ENCODE measurements at places on chromosomes 3 and 15.

DNA sequence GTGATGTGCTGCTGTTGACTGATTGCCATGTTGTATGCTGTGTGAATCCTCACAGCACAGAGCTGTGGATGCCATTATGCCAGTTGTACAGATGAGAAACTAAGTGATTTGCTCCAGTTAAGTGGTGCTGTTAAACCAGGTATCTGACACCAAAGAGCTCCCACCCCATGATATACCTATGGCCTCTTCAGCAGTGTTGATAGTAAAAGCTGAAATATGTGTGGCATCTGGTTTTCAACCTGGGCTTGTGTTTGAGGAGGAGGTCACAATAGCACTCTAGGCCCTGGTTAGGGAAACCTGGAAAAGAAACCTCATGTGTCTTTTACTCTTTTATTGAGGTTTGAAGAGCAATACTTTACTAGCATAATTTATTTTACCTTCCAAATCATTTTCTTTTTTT is 21.4 kb downstream of the RAD54L2 start:
- DNase-seq: no peak

GRCh38 chr15:94258246-94258645 is 26.9 kb downstream of the MCTP2 start:
- DNase-seq: no peak

GRCh38 chr3:66242788-66243464 is 22.1 kb downstream of the SLC25A26 start:
- no peak for DNase-seq

GRCh38 chr15:40637221-40637745 is 43.2 kb downstream of the KNL1 start:
- no peak for DNase-seq

DNA sequence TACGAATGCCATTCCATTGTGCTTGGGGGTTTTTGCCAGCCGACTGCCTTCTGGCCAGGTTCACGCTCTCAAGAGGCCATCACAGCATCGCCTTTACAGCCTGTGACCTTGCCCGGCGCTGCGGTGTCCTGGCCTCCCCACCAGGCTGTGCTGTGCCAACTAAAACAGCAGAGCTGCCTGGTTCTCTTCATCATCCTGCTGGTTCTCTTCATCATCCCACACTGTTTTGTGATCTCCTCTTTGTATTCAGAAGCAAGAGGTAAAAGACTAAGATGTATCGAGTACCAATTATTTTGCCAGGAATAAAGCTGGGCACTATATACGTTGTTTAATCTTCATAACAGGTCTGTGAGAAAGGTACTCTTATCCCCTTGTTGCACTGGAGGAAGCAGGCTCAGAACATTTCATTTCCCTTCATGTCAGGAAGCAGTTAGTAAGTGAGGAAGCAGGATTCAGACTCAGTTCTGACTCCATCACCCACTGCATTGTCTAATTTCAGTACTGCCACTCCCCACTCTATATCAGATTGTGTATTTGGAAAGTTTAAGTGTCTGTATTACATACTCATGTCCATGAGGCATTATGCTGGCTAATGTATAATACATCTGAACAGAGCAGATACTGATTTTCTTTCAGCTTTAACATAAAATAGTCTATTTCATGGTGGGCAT is 92.7 kb downstream of the LRRC28 start:
- DNase-seq: peak; percentile 57

DNA sequence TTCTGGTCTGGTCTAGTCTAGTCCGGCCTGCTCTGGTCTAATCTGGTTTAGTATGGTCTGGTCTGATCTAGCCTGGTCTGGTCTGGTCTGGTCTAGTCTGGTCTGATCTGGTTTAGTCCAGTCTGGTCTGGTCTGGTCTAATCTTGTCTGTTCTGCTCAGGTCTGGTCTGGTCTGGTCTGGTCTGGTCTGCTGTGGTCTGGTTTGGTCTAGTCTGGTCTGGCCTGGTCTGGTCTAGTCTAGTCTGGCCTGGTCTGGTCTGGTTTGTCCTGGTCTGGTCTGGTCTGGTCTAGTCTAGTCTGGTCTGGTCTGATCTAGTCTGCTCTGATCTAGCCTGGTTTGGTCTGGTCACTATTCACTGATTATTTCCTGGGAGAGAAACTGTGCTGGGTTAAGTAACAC is 84.1 kb upstream of the PRR23E start:
- DNase-seq: no peak

DNA sequence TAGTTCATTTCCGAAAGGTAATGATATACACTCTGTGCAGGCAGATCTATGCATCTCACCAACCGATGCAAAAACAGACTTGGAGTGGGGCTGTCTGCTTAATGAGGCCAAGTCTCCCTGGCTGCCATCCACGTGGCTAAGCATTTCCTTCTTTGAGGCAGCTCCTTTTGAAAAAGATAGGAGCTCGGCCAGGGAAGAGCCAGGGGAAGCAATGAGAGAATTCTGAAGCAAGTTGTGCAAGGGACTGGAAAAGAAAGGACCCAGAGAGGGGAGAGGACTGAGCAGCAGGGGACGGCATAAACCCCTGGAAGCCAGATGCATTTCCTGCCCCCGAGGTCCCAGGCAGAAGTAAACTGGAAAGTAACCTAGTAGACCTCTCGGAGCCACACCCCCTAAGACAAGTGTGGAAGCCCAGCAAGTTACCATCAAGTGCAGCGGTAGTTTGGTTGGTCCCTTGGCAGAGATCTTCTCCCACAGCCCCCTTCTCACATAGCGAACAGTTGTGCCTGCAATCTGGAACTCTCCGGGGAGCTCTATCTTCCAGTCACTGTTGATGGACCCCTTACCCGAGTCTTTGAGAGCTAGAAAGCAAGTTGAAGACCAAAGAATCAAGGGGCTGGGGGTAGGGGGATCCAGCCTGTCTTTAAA is 288.2 kb downstream of the ADAMTS17 start:
- no peak for DNase-seq

DNA sequence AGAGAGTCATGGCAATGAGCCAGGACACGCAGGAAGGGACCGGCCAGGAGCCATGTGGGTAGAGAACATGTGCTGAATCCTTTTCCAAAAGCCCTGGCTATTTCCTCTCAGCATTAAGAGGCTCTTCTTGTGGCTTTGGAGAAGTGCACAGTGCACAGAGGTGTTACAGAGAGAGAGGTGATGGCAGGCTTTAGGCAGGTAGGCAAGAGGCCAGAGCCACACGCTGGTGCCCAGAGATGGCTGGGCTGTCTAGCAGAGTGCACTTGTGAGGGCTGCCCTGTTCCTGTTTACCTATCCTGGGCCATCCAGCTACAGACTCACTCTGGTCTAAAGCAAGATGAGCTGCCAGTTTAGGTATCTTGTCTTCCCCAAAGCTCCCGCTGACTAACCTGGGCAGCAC is 402.6 kb downstream of the OCA2 start:
- DNase-seq: no peak

- no peak for DNase-seq
Measured at GRCh38 chr15:74396146-74396438, 28.6 kb upstream of the CYP11A1 start.

GRCh38 chr15:40067921-40068624 is 29.1 kb upstream of the SRP14 start:
- DNase-seq: no peak

- no peak for DNase-seq
Measured at GRCh38 chr15:89448825-89449224, 47.6 kb downstream of the RHCG start.

- DNase-seq: no peak
Measured at GRCh38 chr3:49019941-49020329, 1.6 kb upstream of the DALRD3 start.

DNA sequence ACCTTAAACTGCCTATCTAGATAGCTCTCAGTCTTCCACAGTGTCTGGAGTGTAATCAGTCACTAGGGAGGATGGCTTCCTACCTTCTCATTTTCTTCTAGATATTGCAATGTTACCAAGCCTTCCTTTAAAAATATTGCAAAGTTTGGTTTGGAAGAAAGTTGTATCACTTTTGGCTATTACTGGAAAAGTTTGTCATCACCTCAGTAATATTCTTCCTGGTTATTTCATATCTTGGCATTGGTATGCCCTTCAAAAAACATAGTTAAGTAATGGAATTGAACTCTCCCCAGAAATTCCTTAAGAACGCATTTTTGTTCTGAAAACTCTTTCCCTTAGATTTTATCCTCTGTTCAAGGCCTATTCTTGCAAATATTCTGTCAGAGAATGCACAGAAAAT is 179.3 kb upstream of the MME start:
- DNase-seq: no peak

- DNase-seq: peak; percentile 60
Measured at GRCh38 chr3:113533534-113533892, 1.2 kb downstream of the SIDT1 start.

- no peak for DNase-seq
Measured at GRCh38 chr15:40543631-40544294, 21.1 kb downstream of the CCDC32 start.

DNA sequence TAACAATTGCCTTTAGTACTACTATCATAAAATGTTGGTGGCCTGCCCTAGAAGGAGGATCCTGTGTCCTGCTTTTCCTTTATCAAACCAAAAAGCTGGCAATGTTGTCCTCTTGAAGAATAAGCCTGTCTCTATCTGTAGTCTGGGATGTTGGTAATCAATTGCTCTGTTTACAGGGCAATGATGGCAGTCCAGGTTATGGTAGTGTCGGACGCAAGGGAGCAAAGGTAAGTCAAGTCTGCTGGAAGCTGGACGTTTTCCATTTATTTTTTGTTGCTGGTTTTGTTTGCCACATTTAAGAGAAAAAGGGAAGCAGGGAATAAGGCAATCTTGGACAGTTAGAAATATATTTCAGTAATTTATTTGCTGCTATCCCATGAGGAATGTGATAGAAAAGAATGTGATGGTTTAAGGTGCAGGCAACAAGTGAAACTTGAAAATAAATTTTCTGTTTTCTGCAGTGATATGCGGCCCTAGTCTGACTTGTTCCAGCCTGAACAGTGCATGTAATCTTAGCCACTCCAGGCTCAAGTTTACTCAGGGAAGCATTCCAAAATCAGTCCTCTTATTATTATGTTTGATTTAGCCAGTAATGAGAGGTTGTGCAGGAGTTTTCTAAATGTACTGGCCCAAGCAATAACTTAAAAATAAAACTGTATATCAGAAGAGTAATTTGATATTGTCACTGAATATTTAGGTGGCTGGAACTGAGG is 110.3 kb downstream of the COL6A6 start:
- DNase-seq: no peak

GRCh38 chr3:58296269-58296668 is 9.8 kb upstream of the RPP14 start:
- no peak for DNase-seq

GRCh38 chr3:76024640-76025039 is 239.3 kb upstream of the ZNF717 start:
- DNase-seq: no peak

DNA sequence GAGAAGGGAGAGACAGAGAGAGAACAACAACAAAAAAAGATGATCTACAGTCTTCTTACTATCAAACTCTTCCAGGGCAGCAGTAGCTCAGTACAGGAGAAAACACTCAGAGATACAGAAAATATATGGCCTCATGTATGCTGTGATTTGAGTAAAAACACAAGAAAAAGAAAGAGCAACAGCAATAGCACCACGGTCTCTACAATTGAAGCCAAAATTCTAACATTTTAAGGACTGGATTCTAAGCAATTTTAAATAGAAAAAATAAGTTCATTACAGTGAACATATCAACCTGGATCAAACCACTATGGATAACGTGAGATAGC is 43.5 kb upstream of the ALCAM start:
- no peak for DNase-seq

DNA sequence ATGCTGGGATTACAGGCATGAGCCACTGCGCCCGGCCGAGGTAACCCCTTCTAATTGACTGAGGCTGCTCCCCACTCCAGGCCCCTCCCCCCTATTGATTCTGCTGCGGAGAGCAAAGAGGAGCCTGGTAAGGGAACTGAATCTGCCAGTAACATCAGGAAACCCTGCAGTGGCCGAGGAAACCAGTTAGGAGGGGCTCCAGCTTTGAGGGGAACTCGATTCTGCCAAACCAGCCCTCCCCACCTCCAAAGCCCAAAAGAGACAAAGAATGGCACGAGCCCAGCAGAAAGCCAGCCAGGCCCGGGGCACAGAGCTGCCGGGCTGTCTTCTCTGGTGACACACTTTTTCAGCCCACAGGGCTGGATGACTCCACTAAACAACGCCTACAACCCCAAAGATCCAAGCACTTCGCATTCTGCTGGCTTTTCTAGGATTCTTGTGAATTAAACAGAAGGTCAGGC is 15.0 kb upstream of the ACAD9 start:
- no peak for DNase-seq

DNA sequence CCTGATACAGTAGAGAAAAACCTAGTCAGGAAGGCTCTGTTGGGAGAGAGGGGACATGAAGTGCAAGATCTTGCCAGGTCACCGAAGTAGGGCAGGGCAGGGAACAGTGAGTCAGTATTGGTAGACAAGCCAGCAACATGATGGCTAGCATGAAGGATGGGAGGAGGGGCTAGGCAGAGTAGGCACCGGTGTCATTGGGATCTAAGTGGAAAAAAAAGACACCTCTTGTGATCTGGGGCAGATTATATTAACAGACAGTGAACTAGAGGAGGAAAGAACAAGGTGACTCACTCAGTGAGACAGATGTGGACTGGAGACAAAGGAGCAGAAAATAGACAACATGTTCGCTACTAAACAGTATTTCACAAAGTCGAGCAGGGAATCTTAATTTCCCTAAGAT is 149.2 kb upstream of the SLC24A5 start:
- DNase-seq: no peak

GRCh38 chr3:160885791-160886286 is 129.8 kb downstream of the PPM1L start:
- no peak for DNase-seq

DNA sequence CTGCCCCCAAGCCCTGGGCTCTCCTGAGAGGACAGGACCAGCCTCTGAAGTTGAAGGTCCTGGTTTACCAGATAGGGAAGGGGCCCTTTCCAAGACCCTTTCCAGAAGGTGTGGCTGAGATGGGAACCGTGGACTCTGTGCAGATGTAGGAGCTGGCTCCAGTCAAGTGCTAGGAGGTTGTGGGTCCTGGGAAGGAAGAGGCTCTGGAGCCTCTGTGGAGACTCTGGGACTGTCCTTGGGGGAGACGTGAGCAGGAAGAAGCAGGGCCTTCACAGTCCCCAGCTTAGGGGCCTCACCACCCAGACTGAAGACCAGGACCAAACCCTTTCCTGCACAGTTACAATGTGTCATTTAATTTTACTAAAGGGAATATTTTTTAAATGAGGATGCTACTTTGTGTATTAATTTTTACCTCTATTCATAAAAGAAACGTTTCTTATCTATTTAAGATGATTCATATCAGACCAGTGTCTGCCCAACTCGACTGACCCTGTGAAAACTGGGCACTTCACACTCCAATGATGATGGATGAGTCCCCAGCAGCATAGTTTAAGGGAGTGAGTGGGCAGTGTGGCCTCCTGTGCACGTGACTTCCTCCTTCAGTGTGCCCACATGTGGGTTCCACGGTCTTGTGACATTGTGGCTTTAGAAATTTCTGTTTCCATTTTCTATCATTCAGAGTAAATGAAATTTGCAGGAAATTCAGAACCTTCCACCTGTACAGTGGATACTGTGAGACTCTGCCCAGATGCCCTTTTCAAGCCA is 10.9 kb downstream of the CCR5AS start:
- no peak for DNase-seq

All from activated T-cell treated with anti-CD3 and anti-CD28 coated beads, Interleukin-2, amount 50 U/mL, for 48 hours (primary cell).